ENCODE measurements at places on chromosomes 3 and 15.

- DNase-seq: no peak
These were observed 201.8 kb downstream of the ABHD5 start for GRCh38 chr3:43892526-43892925.

- DNase-seq: no peak
These were observed at the start of gene ZNF710 for GRCh38 chr15:90001062-90001682. TSS of gene ZNF710 (plus strand) at chr15:90001324. CDS start at chr15:90067138, 65,814 bp downstream.

GRCh38 chr3:57006949-57007419, 53.5 kb upstream of the SPATA12 start:
- DNase-seq: no peak

DNA sequence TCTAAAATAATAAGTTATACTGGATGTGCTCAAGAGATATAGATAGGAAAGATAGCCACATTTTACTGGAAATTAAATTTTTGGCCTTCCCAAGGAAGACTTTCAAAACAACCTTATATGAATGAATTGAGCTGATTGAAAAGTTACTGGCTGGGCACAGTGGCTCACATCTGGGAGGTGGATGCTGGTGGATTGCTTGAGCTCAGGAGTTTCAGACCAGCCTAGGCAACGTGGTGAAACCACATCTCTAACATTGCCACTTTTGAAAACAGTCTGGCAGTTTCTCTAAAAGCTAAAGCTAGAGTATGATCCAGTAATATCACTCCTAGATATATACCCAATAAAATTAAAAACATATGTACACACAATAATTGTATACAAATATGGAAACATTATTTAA, 231.4 kb upstream of the POU1F1 start:
- DNase-seq: no peak

GRCh38 chr3:195812366-195812765, 637 bp upstream of the MUC4 start:
- DNase-seq: no peak

- no peak for DNase-seq
These were observed 369.5 kb downstream of the FOXP1 start for GRCh38 chr3:71214016-71214415.

DNA sequence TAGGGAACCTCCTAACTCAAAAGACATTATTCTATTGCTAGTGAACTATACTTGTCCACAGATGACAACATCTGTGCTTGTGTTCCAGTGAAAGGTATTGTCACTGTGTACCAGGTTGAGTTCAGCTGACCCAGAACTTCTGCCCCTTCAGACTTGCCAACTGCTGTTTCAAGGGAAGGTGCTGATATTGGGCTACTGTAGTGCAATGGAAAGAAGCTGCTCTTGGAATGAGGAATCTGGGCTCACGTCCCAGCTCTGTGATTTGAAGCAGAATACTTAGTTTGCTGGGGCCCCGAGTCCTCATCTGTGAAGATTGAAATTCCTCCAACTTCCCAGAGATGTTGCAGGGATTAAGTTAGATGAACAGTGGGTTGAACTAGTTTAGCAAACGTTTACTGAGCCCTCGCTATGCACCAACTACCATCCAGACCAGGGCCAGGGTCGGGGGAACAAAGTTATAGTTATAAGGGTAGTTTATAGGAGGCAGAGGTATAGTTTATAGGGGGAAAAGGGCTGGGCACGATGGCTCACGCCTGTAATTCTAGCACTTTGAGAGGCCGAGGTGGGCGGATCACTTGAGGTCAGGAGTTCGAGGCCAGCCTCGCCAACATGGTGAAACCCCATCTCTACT, 15.9 kb upstream of the UMPS start:
- DNase-seq: no peak

DNA sequence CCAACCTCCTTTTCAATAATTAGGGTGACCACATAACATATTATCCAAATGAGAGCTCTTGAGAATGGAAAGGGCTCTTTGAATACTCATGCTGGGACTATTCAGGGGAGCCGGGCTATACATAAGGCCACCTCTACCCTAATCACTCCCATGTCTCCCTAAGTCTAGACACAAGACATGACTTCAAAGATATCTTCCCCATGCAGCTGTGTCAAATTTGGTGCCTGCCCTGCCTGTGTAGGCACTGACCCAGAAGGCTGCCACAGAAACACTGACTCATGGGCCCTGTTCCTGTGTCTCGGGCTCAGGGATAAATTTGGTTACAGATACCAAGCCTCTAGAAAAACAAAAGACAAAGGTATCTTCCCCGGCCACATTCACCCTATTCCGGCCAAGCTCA, 70.3 kb downstream of the MYLK start:
- DNase-seq: no peak

DNA sequence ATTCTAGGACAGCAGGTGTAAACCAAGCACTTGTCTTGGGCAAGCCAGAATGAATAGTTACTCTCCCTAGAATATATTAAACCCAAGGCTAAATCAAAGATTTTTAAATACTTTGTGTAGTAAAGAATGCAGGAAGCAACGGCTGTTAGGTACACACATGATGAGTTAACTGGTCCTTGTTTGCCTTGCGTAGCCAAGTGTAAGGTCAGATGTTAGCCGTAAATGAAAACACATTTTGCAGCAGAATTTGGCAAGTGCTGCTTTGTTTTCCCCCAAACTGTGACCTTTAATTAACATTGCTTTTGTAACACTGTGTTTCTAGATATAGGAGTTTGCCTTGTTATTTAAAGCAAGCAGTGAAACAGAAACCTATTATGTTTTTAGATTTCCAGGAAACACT, 368.7 kb downstream of the IL5RA start:
- no peak for DNase-seq

DNA sequence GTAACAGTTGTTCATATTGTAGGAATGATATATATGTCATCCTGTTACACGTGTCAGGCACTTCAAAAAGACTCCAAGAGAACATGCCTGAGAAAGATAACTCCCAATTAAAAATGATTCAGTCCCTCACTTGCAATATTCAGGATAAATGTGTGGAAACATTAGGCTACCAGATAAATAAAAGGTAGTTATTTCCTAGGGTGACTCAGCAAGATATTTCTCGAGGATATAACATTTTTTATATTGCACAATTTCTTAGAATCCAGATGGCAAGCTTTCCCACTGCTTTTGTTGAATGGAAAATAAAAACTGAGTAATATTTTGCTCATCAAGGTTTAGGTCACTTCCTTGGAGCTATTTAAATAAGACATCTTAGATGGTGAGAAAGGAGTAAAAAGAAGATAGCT, 181.4 kb downstream of the GAP43 start:
- no peak for DNase-seq

DNA sequence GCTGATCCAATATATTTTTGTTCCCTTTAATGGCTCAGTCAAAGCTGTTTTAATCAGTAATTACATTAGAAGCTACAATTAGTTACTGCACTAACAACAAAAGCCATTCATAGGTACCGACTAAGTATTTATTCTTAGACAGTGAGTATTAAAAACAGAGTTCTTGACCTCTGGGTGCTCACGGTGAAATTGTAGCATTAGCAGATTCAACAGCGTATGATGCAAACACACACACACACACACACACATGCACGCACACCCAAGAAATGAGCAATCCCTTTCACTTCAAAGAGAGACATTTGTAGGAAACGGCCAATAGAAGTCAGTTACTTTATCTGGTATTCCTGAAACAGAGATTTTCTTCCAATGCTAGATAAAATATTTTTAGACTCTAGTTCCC, 27.0 kb upstream of the MITF start:
- no peak for DNase-seq

DNA sequence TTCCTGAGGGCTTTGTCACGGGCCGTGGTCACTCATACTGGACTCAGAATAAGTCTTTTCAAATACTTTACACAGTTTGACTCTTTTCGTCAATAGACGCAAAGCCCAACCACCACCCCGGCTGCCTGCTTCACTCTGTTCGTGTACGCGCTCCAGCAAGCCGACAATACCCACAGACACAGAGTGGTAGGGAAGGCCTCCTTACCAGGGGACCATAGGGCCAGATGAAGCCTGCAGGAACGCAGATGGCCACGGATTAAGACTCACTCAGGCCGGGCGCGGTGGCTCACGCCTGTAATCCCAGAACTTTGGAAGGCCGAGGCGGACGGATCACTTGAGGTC, 29.7 kb downstream of the EFCAB12 start:
- no peak for DNase-seq

DNA sequence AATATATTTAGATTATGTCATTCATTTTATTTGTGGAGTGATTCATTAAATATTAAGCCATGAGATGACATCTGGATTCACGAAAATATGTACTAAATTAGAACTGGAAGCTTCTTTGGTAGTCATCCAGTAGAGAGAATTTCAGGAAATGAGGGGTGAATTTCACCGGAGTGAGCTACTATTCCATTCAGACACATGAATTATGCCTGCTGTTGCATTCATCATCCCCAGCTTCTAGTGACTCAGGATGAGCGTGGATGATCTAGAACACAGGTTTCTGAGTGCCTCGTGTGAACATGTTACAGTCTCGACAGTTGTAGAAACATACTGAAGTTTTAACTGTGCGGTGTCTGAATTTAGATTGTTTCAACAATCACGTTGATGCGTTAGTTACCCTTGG, 42.9 kb upstream of the GABRG3 start:
- DNase-seq: no peak

DNA sequence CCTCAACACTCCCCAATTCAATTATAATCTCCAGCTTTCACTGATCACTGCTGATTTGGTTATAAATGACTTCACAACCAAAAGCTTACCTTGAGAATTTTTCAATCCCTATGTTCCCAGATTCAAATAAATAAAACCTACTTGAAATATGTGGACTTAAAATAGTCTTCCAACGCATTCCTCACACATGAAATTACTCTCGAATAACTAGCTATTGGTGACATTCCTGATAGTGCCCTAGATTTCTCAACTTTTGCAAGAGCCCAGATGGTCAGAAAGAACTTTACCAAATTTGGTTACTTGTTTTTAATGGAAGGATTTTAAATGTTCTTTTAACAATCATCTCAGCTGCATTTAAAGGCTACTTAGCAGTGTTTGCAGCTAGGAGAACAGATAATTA, 605.5 kb downstream of the FHIT start:
- DNase-seq: no peak
